ENCODE measurements at places on chromosomes 3 and 15. TPM values are rescaled to one million over a fixed set of nuclear protein-coding genes. Genes with fewer than 3 reads are reported as not detected.

DNA sequence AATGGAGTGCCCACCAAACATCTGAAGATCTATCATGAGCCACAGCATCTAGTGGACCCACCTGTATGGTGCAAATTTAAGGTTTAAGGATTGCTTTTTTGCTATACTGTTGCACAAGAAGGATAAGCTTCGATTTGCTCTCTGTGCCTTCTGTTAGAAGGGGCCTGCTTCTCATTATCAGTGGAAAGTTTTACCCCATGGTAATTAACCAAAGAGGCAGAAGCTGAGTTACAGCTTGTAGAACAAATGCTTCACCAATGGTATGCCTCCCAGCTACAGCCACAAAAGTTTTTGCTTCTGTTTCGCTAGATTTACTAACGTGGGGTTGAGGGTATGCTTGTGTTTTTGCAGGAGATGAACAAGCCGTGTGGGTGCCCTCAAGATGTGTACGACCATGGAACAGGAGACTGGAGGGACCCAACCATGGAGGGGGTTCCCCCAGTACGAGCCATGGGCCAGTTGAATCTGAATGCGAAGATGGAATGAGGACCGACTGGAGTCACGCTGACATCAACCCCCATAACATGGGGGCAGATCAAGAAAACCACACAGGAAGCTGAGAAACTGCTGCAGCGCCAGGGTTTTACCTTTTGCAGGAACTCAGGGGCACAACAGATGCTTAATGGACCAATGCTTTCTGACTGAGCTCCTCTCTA is 43.5 kb downstream of the ACAD9 start:
- H3K4me1 ChIP-seq = no peaks in the 10 kb centered on the region
- H3K36me3 ChIP-seq = no peaks in the 10 kb centered on the region
- no peaks in the 10 kb centered on the region for H3K27me3 ChIP-seq
- no peak for DNase-seq
- no peak overlapping the region for H3K27ac ChIP-seq
- H3K4me3 ChIP-seq = no peak overlapping the region

GRCh38 chr3:114022145-114022802 is 34.1 kb downstream of the CCDC191 start:
- no peaks in the 10 kb centered on the region for H3K4me1 ChIP-seq
- DNase-seq = no peak
- H3K27ac ChIP-seq = no peak overlapping the region

Gene CFAP91
- 4.6 TPM for total RNA-seq

GRCh38 chr3:130392266-130392665 is 46.8 kb downstream of the COL6A5 start:
- H3K27me3 ChIP-seq = no peaks in the 10 kb centered on the region
- H3K27ac ChIP-seq = no peak overlapping the region
- DNase-seq = no peak
- no peak overlapping the region for H3K4me3 ChIP-seq

GRCh38 chr3:60989626-60990441 is 261.4 kb downstream of the FHIT start:
- no peaks in the 10 kb centered on the region for H3K4me1 ChIP-seq
- no peaks in the 10 kb centered on the region for H3K27me3 ChIP-seq
- no peak overlapping the region for H3K4me3 ChIP-seq
- H3K36me3 ChIP-seq = no peaks in the 10 kb centered on the region

Gene RASL12
- 216 TPM for total RNA-seq

DNA sequence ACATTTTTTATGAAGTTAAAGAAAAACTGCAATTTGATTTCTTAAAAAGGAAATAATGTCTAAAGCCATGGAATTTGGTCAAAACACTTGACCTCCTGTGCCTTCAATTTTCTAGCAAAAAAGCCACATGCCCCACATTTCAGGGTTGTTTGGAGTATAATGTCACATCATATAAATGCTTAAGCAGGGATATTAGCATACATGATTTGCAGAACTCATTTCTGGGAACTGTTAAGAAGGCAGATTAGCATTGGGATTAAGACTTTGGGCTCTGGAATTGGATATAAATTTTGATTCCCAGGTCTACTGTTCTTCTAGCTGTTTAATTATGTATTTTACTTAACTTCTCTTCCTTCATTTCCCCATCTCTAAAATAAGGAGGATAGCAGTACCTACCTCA is 59.2 kb downstream of the CDIN1 start:
- no peak overlapping the region for H3K27ac ChIP-seq
- DNase-seq = no peak
- H3K36me3 ChIP-seq = no peaks in the 10 kb centered on the region
- no peaks in the 10 kb centered on the region for H3K27me3 ChIP-seq
- H3K4me3 ChIP-seq = no peak overlapping the region
- peaks cover 2% of the 10 kb centered on the region for H3K4me1 ChIP-seq

GRCh38 chr15:42152196-42152920 is 4.1 kb downstream of the PLA2G4F start:
- no peak overlapping the region for H3K4me3 ChIP-seq
- no peak for DNase-seq
- no peaks in the 10 kb centered on the region for H3K36me3 ChIP-seq
- no peak overlapping the region for H3K27ac ChIP-seq

Gene SNRPA1
- 35.7 TPM for total RNA-seq

DNA sequence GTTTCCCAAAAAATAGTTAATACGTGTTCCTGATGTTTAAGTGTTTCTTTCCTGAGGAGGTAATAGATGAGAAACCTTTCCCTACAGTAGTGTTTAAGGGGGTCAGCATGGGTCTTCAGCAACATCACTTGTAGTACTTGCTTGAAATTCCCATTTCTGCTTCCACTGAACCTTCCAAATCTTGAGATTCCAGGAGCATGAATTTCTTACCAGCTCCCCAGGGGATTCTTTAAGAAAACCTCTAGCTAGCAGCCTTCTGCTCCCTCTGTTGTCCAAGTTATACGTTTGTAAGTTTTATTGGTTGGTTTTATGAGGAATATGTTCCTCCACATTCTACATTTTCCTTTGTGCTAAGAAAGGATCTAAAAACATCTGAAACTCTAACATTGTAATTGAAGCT is 38.2 kb upstream of the ACP3 start:
- no peak overlapping the region for H3K4me3 ChIP-seq
- no peaks in the 10 kb centered on the region for H3K27me3 ChIP-seq
- H3K36me3 ChIP-seq = no peaks in the 10 kb centered on the region
- no peaks in the 10 kb centered on the region for H3K4me1 ChIP-seq
- H3K27ac ChIP-seq = no peak overlapping the region

DNA sequence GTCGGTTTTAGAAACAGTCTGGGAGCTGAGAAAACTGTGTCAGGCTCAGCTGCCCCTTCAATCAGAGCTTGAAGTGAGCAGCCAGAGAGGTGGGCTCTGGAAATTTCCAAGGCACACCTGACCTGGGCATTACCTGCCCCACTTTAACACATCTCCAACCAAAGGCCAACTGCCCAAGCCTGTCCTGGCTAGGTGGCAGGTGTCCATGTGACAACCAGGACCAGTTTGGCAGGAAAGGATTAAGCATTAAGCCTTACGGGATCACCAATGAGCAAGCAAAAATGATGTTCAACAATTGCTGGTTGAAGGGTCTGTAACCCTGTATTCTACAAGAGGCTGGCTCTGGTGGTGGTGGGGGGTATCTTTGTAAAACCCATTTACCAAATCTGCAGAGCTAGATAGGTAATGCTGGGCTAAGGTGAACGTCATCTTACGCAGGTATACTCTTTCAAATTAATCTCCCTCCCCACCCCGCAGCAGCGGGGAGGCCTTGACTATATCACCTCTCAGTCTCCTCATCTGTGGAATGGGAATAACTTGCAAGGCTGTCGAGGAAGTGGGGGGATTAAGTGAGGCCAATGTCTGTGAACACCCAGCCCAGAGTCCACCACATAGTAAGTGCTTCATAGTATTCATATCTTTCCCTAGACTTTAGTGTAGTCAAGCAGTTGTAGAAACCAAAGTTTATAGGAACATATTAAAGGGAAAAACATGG is 183.2 kb downstream of the MEGF11 start:
- no peak overlapping the region for H3K4me3 ChIP-seq
- no peak for DNase-seq
- peaks cover 13% of the 10 kb centered on the region for H3K4me1 ChIP-seq
- no peaks in the 10 kb centered on the region for H3K36me3 ChIP-seq

Gene TLR9
- total RNA-seq = 0.13 TPM

GRCh38 chr3:133880886-133881455 is 14.7 kb downstream of the RAB6B start:
- peaks cover 6% of the 10 kb centered on the region for H3K4me1 ChIP-seq
- H3K27ac ChIP-seq = no peak overlapping the region
- no peaks in the 10 kb centered on the region for H3K36me3 ChIP-seq
- DNase-seq = no peak
- no peaks in the 10 kb centered on the region for H3K27me3 ChIP-seq
- H3K4me3 ChIP-seq = no peak overlapping the region

DNA sequence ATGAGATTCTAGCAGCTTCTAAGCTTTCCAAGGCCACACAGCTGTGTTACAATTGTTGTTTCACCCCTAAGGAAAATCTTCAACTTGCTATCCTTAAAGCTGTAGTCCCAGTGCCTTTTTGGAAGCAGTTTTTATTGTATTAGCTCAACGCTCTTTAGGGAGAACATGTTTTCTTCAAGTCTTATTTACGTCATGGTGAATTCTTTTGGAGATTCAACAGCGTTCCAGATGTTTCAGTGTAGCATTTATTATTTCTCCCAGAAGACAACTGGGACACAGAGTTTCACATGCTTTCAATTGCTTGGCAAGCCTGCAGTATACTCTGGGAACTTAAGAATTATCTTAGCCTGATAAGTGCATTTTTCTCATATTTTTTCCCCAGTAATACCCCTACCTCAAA is 888.3 kb downstream of the PLOD2 start:
- no peak for DNase-seq
- no peaks in the 10 kb centered on the region for H3K27me3 ChIP-seq
- no peaks in the 10 kb centered on the region for H3K4me1 ChIP-seq
- no peak overlapping the region for H3K27ac ChIP-seq
- H3K4me3 ChIP-seq = no peak overlapping the region
- no peaks in the 10 kb centered on the region for H3K36me3 ChIP-seq

DNA sequence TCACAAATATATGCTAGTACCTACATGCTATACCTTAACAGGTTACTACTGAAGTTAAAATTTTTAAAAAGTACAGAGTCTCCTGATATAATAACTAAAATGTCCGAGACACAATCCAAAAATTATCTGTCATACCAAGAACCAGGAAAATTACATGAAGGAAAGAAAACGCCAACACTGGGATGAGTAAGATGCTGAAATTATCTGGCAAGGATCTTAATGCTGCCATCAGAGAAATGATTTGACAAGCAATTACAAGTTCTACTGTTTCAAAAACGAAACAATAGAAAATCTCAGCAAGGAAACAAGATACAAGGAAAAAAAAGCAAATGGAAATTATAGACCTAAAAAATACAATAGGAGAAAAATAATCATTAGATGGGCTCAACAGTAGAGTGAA is 92.5 kb downstream of the UBE3A start:
- DNase-seq = no peak
- H3K4me1 ChIP-seq = peaks cover 17% of the 10 kb centered on the region
- H3K27ac ChIP-seq = peak overlapping the region; percentile 54
- no peaks in the 10 kb centered on the region for H3K27me3 ChIP-seq
- H3K36me3 ChIP-seq = peaks cover 4% of the 10 kb centered on the region
- H3K4me3 ChIP-seq = no peak overlapping the region

DNA sequence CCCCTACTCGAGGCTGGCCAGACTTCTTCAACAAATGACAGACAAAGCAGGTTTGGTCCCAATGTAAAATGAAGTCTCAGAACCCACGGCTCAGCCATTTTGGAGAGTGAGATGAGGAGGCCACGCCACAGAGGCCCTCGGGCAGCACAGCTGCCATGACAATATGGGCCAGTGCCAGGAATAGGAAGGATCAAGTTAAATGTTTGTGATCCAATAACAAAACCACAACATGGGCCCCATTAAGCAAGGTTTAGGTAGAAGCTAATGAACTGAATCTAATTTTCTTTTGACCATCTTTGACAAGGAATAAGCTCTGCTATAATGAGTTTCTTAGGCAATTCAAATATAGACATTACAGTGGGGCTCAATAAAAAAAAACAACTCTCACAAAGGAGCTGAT is 52.6 kb downstream of the RFTN1 start:
- H3K36me3 ChIP-seq = no peaks in the 10 kb centered on the region
- no peak overlapping the region for H3K27ac ChIP-seq
- no peaks in the 10 kb centered on the region for H3K27me3 ChIP-seq
- H3K4me3 ChIP-seq = no peak overlapping the region
- H3K4me1 ChIP-seq = peaks cover 46% of the 10 kb centered on the region

- no peak overlapping the region for H3K4me3 ChIP-seq
- peaks cover 16% of the 10 kb centered on the region for H3K36me3 ChIP-seq
- no peaks in the 10 kb centered on the region for H3K27me3 ChIP-seq
Measured at GRCh38 chr15:61871926-61872522, 188.2 kb downstream of the VPS13C start.

DNA sequence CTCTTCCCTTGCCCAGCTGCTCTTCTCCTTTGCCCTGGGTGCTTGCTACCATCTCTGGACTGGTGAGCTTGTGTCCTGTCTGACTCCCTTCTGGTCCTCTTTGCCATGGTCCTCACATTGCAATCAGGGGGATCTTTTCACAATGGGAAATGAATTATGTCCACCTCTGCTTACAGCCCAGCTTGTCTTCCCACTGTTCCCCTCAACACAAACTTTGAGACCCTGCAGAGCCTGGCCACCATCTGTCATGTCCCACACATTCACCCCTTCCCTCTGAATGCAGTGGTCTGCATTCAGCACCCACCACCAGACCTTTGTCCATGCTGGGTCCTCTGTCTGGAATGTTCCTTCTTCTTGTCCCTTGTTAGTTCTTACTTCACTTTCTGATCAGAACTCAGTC is 100.5 kb downstream of the ABHD5 start:
- no peaks in the 10 kb centered on the region for H3K27me3 ChIP-seq
- peak; percentile 66 for DNase-seq
- H3K36me3 ChIP-seq = no peaks in the 10 kb centered on the region
- no peak overlapping the region for H3K27ac ChIP-seq
- H3K4me1 ChIP-seq = no peaks in the 10 kb centered on the region
- no peak overlapping the region for H3K4me3 ChIP-seq

- H3K27me3 ChIP-seq = no peaks in the 10 kb centered on the region
- H3K4me3 ChIP-seq = no peak overlapping the region
- H3K27ac ChIP-seq = no peak overlapping the region
- peak; percentile 79 for DNase-seq
Measured at GRCh38 chr3:140386357-140387100, 291.3 kb upstream of the TRIM42 start.

Gene IL17RD
- 8.1 TPM for total RNA-seq

DNA sequence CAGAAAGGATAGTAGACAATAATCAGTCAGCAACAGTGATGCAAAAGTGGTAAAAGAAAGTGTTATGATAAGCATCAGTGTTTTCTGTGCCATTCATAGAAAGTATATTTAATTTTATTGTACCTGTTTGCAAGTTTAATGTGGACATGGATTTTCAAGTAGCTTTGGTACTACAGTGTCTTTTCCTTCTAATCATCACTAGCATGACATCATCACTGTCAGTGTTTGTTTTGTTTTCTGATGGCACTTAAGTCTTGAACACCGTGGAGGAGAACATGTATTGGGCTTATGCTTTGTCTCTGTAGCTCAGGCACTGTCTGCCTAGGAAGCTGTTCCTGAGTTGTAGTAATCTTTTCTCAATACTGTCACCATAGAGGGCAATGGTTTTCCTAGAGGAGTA is 41.9 kb downstream of the SETD5 start:
- H3K27me3 ChIP-seq = no peaks in the 10 kb centered on the region
- no peak overlapping the region for H3K4me3 ChIP-seq
- H3K4me1 ChIP-seq = no peaks in the 10 kb centered on the region
- H3K27ac ChIP-seq = no peak overlapping the region
- DNase-seq = no peak

- H3K4me1 ChIP-seq = no peaks in the 10 kb centered on the region
- DNase-seq = no peak
- H3K27ac ChIP-seq = no peak overlapping the region
- H3K36me3 ChIP-seq = no peaks in the 10 kb centered on the region
- H3K4me3 ChIP-seq = no peak overlapping the region
Measured at GRCh38 chr3:120642368-120642948, 39.6 kb downstream of the HGD start.

Gene TGM5
- total RNA-seq = under 0.01 TPM

Gene SLC9C1
- total RNA-seq = 0.17 TPM
